ENCODE measurements at places on chromosomes 13 and 19.

DNA sequence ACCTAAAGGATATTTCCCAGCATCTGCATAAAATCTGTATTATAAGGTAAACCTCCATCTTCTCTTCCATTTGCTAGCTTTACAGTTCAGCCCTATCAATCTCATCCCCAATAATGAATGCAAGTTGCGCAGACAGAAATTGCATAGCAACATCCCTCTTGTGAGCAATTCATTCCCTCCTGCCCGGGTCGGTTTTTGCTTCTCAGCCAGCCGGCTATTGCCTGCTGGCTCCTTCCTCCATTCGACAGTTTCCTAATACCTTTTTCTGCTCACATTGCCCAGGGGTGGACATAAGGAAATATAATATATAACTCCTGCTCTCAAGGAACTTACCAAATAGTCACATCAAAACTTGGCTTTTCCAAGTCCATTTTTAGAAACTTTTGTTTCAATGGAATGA lies 125.2 kb downstream of the FGF9 start:
- no peak for DNase-seq

DNA sequence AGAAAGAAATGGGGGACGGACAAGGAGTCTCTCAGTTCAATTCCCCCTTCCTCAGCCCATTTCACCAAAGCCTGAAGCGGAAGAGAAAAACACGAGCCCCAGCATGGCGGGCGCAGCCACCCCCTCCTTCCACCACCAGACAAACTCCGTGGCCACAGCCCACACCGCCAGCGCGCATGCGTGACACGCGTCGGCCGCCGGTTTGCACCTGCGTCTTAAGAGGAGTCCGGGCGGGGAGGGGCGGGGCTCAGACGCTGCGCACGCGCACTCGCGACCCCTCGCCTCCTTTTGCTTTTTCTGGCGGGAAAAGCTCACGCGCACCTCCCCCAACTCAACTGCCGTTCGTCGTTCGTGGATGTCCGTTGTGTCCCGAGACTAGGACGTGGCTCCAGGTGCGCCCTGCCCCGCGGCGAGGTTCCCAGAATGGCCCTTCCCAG lies at the start of gene KASH5:
Gene KASH5 (plus strand): TSS at position 314 of the 437 bp plus-strand sequence. CDS start 2,635 bp downstream, outside the sequence.
- DNase-seq, result no peak

- DNase-seq, result no peak
These were observed 11.2 kb upstream of the KLF12 start for GRCh38 chr13:74145249-74145975.

- peak; percentile 23 for DNase-seq
These were observed 1584.5 kb upstream of the MIR17HG start for GRCh38 chr13:89763005-89763404.

GRCh38 chr13:110306960-110307766 lies at the start of the genes COL4A1 and COL4A2:
COL4A1 (minus strand) TSS chr13:110307157; CDS start chr13:110307027, 130 bp downstream.
COL4A2 (plus strand) TSS chr13:110307284; CDS start chr13:110307904, 620 bp downstream.
- DNase-seq, result no peak

DNA sequence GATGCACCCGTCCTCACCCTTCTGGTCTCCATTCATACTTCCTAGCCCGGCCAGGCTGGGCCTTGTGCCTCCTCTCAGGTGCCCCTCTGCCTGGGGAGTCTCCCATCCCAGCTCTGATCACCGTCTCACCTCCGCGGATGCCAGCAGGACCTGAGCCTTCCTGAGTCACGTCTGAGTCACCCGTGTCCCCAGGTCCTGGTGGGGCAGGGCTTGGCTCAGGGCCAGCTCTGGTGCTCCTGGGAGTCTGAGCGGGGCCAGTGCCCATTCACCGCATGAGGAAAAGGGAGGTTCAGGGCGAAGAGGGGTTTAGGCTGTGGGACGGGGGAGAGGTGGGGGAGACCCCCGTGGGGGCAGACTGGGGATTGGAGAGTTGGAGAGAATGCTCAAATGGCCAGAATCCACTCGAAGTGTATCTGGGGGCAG lies 593 bp downstream of the ATP8B3 start:
- DNase-seq, result no peak

DNA sequence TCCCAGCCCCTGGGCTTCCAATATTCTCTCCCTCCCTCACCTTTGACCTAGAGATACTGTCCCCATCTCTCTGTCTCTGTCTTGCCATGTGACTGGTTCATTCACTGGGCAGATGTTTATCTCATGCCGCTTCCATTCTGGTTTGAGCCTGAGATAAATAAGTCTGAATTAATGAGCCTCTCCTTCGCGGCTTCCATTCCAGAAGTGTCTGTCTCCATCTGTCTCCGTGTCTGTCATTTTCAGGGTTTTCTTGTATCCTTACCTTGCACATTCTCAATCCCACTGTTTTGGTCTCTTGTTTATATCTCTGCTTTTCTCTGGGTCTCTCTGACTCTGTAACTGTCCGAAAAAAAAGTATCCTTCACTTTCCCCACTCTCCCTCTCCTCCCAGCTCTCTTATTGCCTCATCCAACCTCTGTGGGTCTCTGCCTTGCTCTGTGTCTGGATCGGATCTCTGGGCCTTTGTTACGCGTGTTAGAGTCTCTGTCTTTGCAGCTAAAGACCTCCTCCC lies 4.3 kb downstream of the SPHK2 start:
- DNase-seq, result no peak

- no peak for DNase-seq
These were observed 3.2 kb downstream of the CCDC106 start for GRCh38 chr19:55651236-55651635.

DNA sequence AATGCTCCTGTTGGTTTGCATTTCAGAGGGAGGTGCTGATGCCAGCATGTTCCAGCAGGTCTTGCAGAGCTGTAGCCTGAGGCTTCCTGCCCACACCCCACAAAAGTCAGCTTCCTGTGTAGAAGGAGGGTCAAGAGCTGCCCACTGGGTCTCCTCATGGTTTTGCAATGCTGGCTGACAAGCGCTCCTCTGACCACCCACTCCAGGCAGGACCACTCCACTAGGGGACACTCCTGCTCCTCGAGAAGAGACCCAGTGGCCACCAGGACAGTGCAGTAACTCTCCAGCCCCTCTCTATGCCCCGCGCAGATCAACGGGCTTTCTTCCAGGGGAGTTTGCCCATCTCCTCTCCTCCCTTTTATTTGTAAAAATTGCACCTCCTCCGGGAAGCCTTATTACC lies 72.9 kb upstream of the UQCRFS1 start:
- DNase-seq, result no peak

DNA sequence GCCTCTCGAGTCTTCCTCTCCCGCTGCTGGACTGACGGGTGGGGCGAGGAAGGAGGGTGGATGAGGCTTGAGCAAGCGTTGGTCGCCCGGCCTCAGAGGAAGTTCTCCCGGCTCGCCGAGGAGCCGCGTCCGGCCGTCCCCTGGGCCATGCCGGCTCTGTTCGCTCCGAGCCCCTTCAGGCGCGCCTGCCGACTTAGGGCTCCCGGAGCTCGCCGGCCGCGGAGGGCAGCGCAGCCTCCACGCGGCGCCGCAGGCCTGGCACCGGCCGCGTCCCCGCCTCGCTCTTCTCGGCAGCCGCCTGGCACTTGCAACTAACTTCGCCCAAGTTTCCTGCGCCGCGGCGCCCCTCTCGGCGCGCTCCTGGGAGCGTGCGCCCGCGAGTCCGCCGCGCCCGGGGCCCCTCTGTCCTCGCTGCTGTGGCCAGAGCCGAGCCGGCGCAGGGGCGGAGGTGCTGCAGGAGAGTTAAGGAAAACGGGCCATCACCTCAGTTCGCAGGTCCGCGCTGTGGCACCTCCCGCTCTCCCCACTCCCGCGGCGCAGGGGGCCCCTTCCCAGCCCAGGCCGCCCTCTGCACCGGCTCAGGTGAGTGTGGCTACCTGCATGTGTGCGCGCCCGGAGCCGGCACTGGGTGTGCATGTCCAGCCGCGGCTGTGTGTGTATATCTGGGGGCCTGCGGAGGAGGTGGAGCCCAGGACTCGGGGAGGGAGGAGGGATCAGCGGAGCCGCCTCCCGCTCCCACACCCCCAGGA lies 641 bp upstream of the SOX21 start:
- peak; percentile 35 for DNase-seq

GRCh38 chr19:44003461-44004009 lies 778 bp downstream of the ZNF230 start:
- DNase-seq, result no peak

DNA sequence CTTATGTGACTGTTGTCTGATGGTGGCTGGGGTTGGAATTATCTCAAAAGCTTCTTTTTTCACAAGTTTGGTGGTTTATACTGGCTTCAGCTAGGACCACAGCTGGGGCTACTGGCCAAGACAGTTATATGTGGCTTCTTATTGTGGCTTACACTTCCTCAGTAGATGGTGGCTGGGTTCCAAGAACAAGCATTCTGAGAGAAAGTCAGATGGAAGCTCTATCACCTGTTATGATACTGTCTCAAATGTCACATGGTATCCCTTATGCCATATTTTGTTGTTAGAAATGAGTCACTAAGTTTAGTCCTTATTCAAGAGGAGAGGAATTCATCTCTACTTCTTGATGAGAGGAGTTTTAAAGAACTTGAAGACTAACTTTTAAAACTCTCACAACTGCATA lies 41.6 kb downstream of the NDFIP2 start:
- DNase-seq, result no peak

GRCh38 chr13:83452292-83452950 lies 429.9 kb downstream of the SLITRK1 start:
- no peak for DNase-seq

GRCh38 chr19:32497391-32497790 lies 83.6 kb upstream of the PDCD5 start:
- DNase-seq, result no peak

GRCh38 chr19:5832061-5832460 lies 7.4 kb downstream of the FUT6 start:
- no peak for DNase-seq

DNA sequence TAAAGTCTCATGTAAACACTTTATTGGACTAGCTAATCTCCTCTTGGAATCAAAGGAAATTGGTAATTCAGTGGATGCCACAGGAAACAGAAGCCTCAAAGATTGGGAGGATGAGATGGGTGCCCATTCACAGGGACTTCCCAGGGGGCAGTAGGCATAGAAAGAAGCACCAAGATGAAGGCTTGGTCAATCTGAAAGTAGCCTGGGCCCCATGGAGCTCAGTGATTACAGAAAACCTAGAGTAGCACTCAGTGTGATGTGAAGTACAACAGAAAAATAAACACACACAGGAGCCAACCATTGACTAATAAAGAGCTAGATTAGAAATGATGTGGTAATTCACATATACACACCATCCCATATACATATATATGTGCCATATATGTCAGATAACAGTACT lies 560.6 kb downstream of the TBC1D4 start:
- no peak for DNase-seq

GRCh38 chr19:14333101-14333871 lies 48.0 kb upstream of the ADGRE5 start:
- no peak for DNase-seq

GRCh38 chr19:33080761-33081681 lies at the start of gene GPATCH1:
GPATCH1 (plus strand) TSS chr19:33081181; CDS start chr19:33081194, 13 bp downstream.
- no peak for DNase-seq

DNA sequence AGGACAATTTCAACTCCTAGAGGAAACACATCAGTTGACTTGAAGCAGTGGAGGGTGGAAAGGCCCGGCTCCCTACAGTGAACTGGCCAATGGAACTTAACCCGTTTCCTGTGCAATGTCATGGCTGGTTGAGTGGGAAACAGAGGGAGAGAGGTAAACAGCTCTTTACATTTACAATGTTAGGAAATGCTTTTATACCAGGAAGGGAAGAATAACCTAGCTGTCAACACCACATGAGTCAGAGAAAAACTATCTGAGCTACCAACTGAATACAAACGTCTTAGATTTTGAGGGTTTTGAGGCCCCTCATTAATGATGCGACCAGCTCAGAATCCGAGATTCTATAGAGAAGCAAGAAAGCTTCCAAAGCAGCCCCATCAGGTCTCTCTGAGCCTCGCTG lies 36.7 kb downstream of the CARD8 start:
- no peak for DNase-seq

DNA sequence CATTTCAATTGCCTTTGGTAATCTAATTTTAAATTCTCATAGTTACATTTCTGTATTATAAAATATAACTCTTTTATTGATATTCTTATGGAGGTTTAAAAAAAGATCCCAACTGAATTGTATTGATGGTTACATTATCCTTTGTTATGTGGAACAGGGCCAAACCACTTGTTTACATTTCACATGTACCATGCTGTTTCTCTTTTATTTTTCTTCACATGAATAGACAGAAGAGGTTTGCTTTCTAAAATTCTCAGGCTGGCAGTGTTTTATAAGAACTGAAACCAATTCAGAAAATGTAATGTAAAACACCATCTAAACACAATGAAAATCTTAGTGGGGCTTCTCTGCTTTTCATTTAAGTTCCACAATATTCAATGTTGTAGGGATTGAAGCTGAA lies 122.5 kb downstream of the GPC5 start:
- DNase-seq, result no peak

- DNase-seq, result no peak
These were observed 68.7 kb downstream of the SLC7A1 start for GRCh38 chr13:29526741-29527140.

DNA sequence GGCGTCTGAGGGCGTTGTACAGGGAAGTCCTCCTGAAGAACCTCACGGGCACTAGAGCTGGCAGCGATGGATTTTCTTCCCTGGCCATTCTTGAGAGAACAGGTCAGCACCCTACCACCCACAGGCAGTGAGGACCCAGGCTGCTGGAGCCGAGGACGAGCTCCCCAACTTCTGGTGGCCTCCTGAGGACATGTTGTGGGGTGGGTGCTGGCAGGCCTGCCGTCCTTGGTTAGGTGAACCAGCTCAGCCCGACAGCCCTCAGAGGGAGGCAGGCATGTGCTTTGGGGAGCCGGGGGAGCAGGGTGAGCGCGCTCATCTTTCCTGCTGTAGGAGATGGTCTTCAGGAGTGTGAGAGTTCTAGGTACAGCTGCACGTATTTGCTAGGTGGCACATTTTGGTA lies 15.4 kb downstream of the LYL1 start:
- DNase-seq, result no peak

DNA sequence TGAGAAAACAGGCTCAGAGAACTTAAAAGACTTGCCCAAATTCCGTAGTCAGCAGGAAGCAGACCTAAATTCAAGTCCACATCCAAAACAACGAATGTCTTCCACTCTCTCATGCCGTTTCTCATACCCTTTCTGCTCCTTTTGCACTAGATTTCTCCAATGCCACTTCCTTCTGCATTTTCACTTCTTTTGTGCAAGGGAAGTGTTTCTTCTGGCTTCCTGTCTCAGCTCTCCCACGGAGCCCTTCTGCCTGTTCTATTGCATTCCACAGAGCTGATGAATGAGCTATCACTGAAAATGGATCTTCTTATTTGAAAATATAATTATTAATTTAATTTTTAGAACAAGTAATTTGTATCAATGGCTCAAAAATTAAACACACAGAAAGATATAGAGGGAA lies 56.1 kb upstream of the STK24 start:
- DNase-seq, result no peak

DNA sequence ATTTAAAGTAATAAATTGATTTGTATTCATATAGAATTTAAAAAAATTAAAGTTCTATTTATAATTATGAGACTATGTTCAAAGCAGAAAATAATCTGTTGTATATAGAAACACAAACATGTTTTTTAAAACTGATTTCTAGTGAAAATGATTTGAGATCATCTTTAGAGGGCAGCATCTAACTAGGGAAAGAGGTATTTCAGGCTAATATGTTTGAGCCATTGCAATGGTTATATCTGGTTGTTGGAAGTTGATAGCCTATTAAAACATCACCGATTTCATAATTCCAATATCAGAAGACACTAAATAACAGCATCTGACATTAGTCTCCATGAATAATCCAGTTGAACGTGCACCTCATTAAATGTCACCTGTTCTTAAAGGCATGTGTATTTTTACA lies 79.8 kb upstream of the SLITRK6 start:
- DNase-seq, result no peak

All from retinal pigment epithelial cell (primary cell).